Testis (tissue), 5 donors: ENCODE measurements at places on chromosomes 2 and 18. TPM values are rescaled to one million over a fixed set of nuclear protein-coding genes. Genes with fewer than 3 reads are reported as not detected.

DNA sequence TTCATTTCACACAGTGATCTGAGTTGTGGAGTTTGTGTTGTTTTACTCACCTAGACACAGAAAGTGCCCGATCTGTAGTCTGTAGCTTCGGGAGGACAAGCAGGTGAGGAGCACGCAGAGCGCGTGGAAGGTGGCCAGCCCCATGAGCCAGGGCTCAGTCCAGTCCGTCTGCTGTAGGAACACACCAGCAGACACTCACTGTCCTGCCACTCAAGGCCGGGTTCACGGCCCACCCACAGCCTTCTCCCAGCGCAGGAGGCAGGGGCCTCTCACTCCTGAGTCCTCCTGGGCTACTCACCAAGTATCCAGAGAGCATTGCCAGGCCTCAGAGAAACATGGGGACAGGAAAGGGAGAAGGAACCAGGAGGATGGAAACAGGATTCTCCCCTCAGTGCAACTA, 1.7 kb downstream of the TMEM18 start:
- DNase-seq = no peak
- H3K4me1 ChIP-seq = peaks cover 19% of the 10 kb centered on the region
- no peaks in the 10 kb centered on the region for H3K36me3 ChIP-seq

GRCh38 chr2:44326548-44327264, 34.6 kb downstream of the PREPL start:
- H3K4me1 ChIP-seq = peaks cover 7% of the 10 kb centered on the region
- no peak overlapping the region for H3K27ac ChIP-seq
- no peak for DNase-seq
- H3K27me3 ChIP-seq = no peaks in the 10 kb centered on the region

- H3K4me3 ChIP-seq = peak overlapping the region; percentile 42
- H3K4me1 ChIP-seq = peaks cover 43% of the 10 kb centered on the region
- no peaks in the 10 kb centered on the region for H3K27me3 ChIP-seq
- no peak for DNase-seq
Observed at GRCh38 chr2:236571145-236571544, 1.5 kb downstream of the ACKR3 start.

GRCh38 chr18:63818212-63818611, 43.0 kb downstream of the SERPINB7 start:
- no peaks in the 10 kb centered on the region for H3K4me1 ChIP-seq
- H3K27me3 ChIP-seq = no peaks in the 10 kb centered on the region
- H3K27ac ChIP-seq = no peak overlapping the region
- DNase-seq = no peak
- no peaks in the 10 kb centered on the region for H3K36me3 ChIP-seq

DNA sequence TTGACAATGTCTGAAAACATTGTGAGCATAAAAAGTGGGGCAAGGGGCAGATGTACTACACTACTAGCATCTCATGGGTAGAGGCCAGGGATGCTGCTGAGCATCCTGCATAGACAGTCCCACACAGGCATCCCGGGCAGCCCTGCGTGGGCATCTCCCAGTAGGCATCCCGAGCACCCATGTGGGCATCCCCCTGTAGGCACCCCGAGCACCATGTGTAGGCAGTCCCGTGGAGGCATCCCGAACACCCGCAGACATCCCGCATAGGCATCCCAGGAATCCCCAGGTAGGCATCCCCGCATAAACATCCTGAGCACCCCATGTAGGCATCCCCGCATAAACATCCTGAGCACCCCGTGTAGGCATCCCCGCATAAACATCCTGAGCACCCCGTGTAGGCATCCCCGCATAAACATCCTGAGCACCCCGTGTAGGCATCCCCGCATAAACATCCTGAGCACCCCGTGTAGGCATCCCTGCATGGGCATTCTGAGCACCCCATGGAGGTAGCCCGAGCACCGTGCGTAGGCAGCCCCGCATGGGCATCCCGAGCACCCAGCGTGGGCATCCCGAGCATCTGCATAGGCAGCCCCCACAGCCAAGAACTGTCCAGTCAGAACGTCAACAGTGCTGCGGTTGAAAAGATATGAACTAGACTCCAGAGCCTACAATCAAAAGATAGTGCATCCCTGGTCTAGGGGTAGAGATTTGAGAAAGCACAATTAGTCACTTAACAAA, 273.5 kb downstream of the NBAS start:
- H3K36me3 ChIP-seq = peaks cover 5% of the 10 kb centered on the region
- no peak for DNase-seq
- no peaks in the 10 kb centered on the region for H3K27me3 ChIP-seq
- H3K4me3 ChIP-seq = no peak overlapping the region

DNA sequence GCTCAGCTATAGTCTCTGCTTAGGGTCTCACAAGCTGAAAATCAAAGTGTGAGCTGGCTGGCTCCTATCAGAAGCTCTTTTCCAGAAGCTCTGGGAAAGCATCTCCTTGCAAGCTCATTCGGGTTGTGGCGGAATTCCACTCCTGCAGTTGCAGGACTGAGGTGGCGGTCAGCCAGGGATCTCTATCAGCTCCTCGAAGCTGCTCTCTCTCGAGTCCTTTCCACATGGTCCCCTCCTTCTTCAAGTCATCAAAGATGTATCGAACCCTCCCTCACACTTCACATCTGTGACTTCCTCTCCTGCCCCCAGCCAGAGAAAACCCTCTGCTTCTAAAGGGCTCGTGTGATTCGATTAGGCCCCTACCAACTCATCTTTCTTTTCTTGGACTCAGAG, 141.7 kb downstream of the ZFP36L2 start:
- H3K27ac ChIP-seq = peak overlapping the region; percentile 93
- no peaks in the 10 kb centered on the region for H3K27me3 ChIP-seq
- H3K4me3 ChIP-seq = no peak overlapping the region
- peak; percentile 62 for DNase-seq
- peaks cover 57% of the 10 kb centered on the region for H3K4me1 ChIP-seq

- no peak overlapping the region for H3K27ac ChIP-seq
- H3K4me1 ChIP-seq = no peaks in the 10 kb centered on the region
- no peak for DNase-seq
Observed at GRCh38 chr2:64881037-64881492, 108.1 kb upstream of the SLC1A4 start.

Gene PPP1R1C
- total RNA-seq = 16.4 TPM

- H3K4me1 ChIP-seq = no peaks in the 10 kb centered on the region
- no peak for DNase-seq
- H3K27me3 ChIP-seq = no peaks in the 10 kb centered on the region
- H3K27ac ChIP-seq = no peak overlapping the region
- no peaks in the 10 kb centered on the region for H3K36me3 ChIP-seq
- H3K4me3 ChIP-seq = no peak overlapping the region
Observed at GRCh38 chr2:35409762-35410161, 945.8 kb upstream of the CRIM1 start.

Gene CXCR2
- not detected for total RNA-seq

- peaks cover 51% of the 10 kb centered on the region for H3K4me1 ChIP-seq
- H3K27ac ChIP-seq = peak overlapping the region; percentile 11
- peak; percentile 14 for DNase-seq
- H3K36me3 ChIP-seq = no peaks in the 10 kb centered on the region
- H3K27me3 ChIP-seq = no peaks in the 10 kb centered on the region
Observed at GRCh38 chr18:76468345-76469304, 26.4 kb downstream of the ZNF516 start.

Gene ITSN2
- total RNA-seq = 53.8 TPM

DNA sequence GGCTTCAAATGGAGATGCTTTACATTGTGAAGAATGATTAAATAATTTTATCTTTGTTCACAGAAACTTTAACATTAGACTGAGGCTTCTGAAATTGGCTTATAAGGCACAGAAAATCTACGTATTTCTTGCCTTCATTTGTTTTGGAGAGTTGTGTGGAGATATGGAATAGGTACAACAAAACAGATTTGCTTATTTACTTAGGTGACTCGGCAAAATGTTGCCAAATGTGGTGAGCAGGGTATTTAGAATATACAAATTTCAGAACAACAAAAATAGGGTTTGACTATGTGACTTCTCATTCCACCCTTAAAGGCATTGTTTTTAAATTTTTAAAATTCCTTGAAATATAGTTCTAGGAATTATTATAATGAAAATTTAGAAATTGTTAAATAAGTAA, 134.2 kb downstream of the KCNJ3 start:
- H3K4me1 ChIP-seq = no peaks in the 10 kb centered on the region
- DNase-seq = no peak
- H3K36me3 ChIP-seq = no peaks in the 10 kb centered on the region
- H3K27me3 ChIP-seq = no peaks in the 10 kb centered on the region

- H3K36me3 ChIP-seq = no peaks in the 10 kb centered on the region
- no peaks in the 10 kb centered on the region for H3K27me3 ChIP-seq
- no peaks in the 10 kb centered on the region for H3K4me1 ChIP-seq
- no peak overlapping the region for H3K4me3 ChIP-seq
- no peak overlapping the region for H3K27ac ChIP-seq
Observed at GRCh38 chr2:780581-780980, 103.4 kb upstream of the TMEM18 start.

DNA sequence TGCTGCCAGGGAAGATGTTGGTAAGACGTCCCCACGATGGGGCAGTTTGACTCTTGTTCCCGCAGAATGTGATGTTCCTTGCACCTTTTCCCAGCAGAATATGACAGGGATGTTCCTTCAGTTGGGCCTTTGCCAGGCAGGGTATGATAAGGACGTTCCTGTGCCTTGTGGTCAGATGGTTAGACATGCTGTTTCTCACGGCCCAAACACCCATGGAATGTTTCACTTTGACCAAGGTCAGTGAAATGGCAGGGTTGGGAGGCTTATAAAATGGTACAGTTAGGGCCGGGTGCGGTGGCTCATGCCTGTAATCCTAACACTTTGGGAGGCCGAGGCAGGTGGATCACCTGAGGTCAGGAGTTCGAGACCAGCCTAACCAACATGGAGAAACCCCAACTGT, 40.3 kb upstream of the YPEL5 start:
- H3K4me3 ChIP-seq = no peak overlapping the region
- no peaks in the 10 kb centered on the region for H3K27me3 ChIP-seq
- no peaks in the 10 kb centered on the region for H3K36me3 ChIP-seq
- H3K4me1 ChIP-seq = no peaks in the 10 kb centered on the region

DNA sequence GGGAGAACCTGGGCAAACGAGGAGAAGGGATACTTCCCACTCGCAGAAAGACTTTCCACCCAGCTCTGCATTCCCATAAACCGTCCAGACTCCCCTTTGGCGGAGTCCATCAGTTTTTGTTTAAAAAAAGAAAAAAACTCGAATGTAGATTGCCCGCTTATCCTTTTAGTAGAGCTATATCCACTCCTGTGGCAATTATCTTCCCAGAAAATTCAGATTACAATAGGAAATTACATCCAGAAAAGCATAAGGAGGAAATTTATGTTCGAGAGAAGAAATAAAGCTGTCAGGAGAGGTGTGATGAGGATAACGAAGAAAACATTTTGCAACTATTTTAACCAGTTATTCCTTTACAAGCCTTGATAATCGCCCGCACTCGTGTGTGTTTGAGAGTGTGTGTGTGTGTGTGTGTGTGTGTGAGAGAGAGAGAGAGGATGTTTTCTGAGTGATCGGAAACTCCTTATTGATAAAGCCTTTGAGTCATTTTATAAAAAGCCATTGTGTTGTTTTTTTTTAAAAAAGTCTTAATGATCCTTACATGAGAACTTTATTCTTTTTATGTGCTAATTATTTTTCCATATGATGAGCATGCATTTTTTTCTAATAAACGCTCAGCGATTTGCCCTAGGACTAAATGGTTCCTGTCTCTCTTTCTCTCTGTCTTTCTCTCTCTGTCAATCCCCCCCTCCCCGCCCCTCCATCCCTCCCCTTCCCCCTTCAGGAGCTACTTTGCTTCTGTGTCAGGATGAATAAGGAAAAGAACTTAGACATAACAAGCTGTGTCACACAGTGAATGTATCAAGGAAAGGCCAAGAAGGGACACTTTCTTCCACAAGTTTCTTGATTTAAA, 1.1 kb upstream of the PPP3R1 start:
- peak overlapping the region; percentile 97 for H3K27ac ChIP-seq
- H3K4me3 ChIP-seq = peak overlapping the region; percentile 86
- DNase-seq = peak; percentile 24

GRCh38 chr2:30261695-30262211, 30.4 kb downstream of the LBH start:
- H3K27ac ChIP-seq = no peak overlapping the region
- H3K36me3 ChIP-seq = no peaks in the 10 kb centered on the region

- H3K4me1 ChIP-seq = peaks cover 17% of the 10 kb centered on the region
- H3K27me3 ChIP-seq = no peaks in the 10 kb centered on the region
- no peaks in the 10 kb centered on the region for H3K36me3 ChIP-seq
- H3K4me3 ChIP-seq = no peak overlapping the region
Observed at GRCh38 chr2:127142663-127143630, 36.0 kb upstream of the BIN1 start.

DNA sequence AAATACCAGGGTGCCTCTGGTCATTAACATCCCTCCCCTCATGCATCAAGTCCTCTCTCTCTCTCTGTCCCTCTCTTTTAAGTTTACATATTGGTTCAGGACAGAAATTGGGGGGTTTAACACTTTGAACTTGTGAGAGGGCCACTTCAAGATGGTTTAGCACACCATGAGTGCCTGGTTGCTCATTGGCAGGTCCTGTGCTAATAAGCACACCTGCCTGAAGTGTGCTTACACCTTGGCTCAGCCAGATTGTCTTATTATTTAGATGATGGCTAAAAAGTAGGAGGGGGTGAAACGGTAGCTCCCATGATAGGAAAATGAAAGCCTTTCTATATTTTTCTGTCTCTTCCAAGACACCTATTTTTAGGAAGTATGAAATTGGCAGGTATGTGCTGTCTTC, 205.8 kb downstream of the ARL6IP6 start:
- no peak overlapping the region for H3K27ac ChIP-seq
- H3K4me3 ChIP-seq = no peak overlapping the region
- H3K36me3 ChIP-seq = no peaks in the 10 kb centered on the region
- DNase-seq = no peak

- DNase-seq = no peak
- no peak overlapping the region for H3K27ac ChIP-seq
- no peak overlapping the region for H3K4me3 ChIP-seq
- H3K27me3 ChIP-seq = no peaks in the 10 kb centered on the region
- no peaks in the 10 kb centered on the region for H3K36me3 ChIP-seq
Observed at GRCh38 chr2:218970894-218971293, 11.4 kb downstream of the CDK5R2 start.

GRCh38 chr18:59633317-59633716, 63.9 kb downstream of the CCBE1 start:
- no peaks in the 10 kb centered on the region for H3K4me1 ChIP-seq
- H3K36me3 ChIP-seq = no peaks in the 10 kb centered on the region
- no peak overlapping the region for H3K27ac ChIP-seq
- H3K4me3 ChIP-seq = no peak overlapping the region
- DNase-seq = no peak

Gene STARD6
- total RNA-seq = 5.7 TPM

GRCh38 chr2:148739454-148740105, 95.0 kb downstream of the EPC2 start:
- H3K4me1 ChIP-seq = no peaks in the 10 kb centered on the region
- no peaks in the 10 kb centered on the region for H3K27me3 ChIP-seq
- no peak overlapping the region for H3K27ac ChIP-seq
- H3K36me3 ChIP-seq = no peaks in the 10 kb centered on the region
- no peak overlapping the region for H3K4me3 ChIP-seq

Gene CYS1
- total RNA-seq = 4.3 TPM

- no peaks in the 10 kb centered on the region for H3K27me3 ChIP-seq
- H3K4me1 ChIP-seq = no peaks in the 10 kb centered on the region
- H3K27ac ChIP-seq = no peak overlapping the region
Observed at GRCh38 chr18:35875566-35875965, 96.9 kb upstream of the RMP24 start.

Gene OXER1
- 2.0 TPM for total RNA-seq
